ENCODE measurements at places on chromosomes 1 and 21. TPM values are rescaled to one million over a fixed set of nuclear protein-coding genes. Genes with fewer than 3 reads are reported as not detected.

RNF187 gene
- 36.9 TPM for total RNA-seq

LCE3D gene
- not detected for total RNA-seq

C1orf21 gene
- total RNA-seq: 115 TPM

KCND3 gene
- 0.94 TPM for total RNA-seq

NHLH1 gene
- total RNA-seq: 0.80 TPM

SERPINC1 gene
- not detected for total RNA-seq

ADORA3 gene
- 4.7 TPM for total RNA-seq

IFI16 gene
- total RNA-seq: 20.4 TPM

BEST4 gene
- 37.5 TPM for total RNA-seq

GRCh38 chr1:66400660-66401059 lies 133.3 kb upstream of the SGIP1 start:
- DNase-seq: no peak

- DNase-seq: no peak
These were observed 20.5 kb downstream of the SOX13 start for GRCh38 chr1:204093421-204093717.

GRCh38 chr21:19850157-19850556 lies 1148.1 kb upstream of the NCAM2 start:
- DNase-seq: no peak

DNA sequence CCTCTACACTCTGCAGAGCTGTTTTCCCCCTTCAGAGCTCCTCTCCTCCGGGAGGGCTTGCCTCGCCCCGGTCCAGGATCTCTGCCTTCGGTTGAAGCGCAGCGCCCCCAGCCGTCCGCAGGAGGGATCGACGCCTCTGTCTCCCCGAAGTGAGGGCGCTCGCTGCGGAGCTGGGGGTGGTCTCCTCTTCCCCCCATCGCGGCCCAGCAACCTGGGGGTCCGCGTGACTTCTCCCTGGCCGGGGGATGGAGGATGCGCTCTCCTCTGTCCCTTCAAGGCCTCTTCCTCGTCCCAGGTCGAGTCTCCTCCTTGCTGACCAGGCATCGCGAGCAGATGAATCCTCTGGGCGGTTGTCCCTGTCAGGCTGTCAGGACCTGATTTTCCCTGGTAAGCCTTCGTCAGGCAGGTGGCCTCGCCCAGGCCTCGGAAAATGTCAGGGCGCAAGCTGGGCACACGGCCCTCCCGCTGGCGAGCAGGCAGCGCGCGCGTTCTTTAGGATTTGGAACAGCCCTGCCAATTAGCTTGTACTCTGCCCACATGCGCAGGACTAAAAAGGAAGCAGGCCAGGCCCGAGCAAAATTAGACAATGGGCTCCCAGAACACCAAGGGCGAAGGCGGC lies 90.5 kb downstream of the EDEM3 start:
- peak; percentile 85 for DNase-seq

DNA sequence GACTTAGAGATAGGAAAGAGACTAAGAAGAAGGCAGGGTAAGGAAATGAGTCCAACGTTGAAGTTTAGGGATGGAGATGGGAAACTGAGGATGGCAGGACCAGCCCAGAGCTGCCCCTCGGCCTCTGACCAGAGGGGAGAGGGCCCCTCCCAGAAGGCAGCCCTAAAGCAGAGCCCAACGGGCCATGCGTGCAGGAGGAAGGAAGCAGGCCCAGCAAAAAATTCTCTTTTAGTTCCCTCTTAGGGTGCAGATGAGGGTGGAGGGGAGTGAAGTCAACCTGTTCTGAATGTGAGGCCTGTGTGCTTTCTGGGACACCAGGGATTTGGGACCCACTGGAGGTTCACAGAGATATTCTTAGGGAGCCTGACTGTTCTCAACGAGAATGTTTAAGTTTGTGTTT lies 225.4 kb downstream of the RHOU start:
- DNase-seq: no peak

DNA sequence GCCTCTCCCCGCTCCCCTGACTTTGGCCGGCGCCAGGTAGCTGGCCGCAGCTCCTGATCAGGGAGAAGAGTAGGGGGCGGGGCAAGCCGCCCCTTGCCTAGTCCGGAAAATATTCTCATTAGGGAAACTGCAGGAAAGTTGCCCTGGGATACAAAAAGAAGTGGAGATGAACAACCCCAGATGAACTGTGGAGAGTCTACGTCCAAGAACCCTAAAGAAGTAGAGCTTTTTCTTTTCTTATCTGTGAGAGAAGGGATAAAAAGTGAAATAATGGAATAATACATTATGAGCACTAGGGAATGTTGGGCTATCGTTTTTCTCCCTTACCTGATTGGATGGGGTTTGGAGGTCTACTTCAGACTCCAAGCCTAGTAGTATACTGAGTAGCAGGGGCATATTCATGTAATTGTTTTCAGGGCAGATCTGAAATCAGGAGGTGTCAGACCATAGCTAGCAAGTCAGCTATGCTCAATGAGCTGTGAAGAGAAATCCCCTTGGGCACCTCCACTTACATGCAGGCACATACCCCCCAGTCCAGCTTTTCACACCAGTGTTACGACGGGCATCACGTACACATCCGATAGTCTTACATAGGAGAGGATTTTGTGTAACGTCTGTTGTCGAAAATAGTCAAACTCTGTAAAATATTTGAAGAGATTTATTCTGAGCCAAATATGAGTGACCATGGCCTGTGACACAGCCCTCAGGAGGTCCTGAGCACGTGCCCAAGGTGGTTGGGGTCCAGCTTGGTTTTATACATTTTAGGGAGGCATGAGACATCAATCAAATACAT lies 1.7 kb upstream of the DUSP10 start:
- DNase-seq: no peak

GRCh38 chr1:116671072-116671760 lies 3.7 kb upstream of the IGSF3 start:
- DNase-seq: no peak

- no peak for DNase-seq
These were observed 336.4 kb downstream of the CAMTA1 start for GRCh38 chr1:7121622-7121988.

- DNase-seq: peak; percentile 33
These were observed 52.8 kb upstream of the EDN2 start for GRCh38 chr1:41537251-41537650.

DNA sequence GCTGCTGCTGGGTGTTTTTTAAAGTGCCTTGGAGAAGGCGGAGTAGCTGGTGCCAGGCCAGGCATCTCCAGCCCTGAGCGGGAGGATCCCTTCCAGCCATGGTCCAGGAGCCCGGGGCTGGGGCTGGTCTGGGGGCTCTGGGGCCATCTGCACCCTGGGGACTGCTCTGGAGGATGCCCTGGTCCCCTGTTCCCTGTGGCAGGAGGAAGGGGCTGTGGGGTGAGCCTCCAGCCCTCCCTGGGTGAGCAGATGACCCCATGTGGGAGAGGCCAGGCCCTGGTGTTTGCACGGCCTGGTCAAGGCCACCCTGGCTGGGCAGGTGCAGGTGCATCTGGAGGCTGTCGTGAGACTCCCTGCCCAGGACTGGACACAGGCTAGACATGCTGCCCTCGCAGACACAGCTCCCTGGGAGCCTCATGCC lies 56.7 kb downstream of the SLX9 start:
- DNase-seq: no peak

DNA sequence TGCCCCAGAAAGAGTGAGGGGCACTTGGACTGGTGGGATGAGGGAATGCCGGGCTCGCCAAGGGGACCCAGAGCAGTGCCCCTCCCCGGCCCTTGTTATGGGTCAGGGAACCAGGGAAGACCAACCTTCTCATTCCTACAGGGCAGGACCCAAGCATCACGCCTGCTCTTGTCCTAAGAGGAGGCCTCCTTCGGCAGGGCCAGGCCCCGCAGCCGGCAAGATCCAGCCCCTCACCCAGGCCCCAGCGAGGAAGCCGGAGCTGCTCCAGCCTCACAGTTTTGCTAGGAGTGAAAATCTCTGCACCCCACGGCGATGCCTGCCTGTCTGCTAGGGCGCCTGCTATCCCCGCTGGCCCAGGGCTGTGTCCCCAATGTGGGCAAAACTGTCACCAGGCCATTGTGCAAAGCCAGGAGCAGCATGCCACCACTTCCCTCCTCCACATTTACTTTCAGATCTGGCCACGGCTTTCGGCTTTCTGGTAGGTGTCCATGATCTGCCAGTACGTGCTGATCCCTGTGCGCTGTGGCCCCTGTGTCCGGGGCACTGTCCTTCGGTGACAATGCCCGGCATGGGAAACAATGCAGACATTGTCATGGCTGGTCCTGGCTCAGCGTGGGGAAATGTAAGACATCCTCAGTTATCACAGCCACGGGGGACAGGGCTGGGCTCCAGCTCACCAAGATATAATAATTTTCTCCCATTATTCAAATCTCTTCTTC lies 9.6 kb downstream of the ACTRT2 start:
- peak; percentile 43 for DNase-seq

GRCh38 chr21:42218836-42219605 lies at the start of gene ABCG1:
Gene ABCG1, plus strand, starts transcription at chr21:42219140. Its CDS starts 123 bp downstream, at chr21:42219263.
- peak; percentile 75 for DNase-seq

GRCh38 chr1:156356262-156356874 lies 12.6 kb upstream of the RHBG start:
- DNase-seq: no peak

DNA sequence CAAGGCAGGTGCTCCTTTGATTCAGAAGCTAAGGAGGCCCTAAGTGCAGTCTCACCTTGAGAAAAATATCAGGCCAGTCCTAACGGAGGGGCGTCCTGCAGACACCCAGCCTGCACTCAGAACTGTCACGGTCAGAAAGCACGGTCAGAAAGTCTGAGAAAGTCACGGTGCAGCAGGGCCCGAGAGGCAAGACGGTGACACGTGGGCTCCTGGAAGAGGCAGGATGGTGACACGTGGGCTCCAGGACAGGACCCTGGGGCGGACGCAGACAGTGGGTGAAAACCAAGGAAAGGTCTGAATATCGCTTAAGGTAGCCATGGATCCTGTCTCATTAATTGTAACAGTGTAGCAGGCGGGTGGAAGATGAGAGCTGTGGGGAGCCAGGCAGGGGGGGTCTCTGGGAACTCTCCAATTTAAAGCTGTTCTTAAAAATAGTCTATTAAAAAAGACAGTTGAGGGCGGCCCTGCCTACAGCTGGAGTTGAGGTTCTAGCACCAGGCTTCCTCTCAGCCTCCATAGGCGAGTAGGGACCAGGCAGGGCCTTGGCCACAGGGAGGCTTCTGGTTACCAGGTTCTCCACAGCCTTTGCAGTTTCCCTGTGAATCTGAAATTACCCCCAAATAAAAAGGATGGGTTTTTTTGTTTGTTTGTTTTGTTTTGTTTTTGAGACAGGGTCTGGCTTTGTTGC lies 65.2 kb downstream of the FAAP20 start:
- DNase-seq: no peak

GRCh38 chr1:112707221-112708001 lies 484 bp upstream of the RHOC start:
- DNase-seq: peak; percentile 94

DNA sequence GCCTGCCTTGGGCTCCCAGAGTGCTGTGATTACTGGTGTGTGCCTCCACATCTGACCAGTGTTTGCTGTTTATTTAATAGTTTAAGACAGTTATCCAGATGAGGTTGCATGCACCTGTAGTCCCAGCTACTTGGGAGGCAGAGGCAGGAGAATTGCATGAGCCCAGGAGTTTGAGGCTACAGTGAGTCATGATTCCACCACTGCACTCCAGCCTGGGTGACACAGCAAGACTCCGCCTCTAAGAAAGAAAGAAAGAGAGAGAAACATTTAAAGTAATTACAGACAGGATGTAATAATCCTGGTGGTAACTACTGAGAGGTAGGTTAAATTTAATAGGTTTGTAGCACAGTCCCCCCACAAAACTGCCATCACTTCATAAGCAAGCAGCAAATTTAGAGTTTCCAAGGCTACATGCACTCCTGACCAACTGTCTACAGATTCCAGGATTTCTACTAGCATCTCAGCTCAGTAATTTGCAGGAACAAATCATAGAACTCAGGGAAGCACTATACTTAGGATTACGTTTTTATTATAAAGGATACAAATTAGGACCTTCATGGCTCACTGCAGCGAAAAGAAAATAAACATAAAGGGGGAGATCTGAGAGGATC lies 89.6 kb downstream of the PKN2 start:
- no peak for DNase-seq

DNA sequence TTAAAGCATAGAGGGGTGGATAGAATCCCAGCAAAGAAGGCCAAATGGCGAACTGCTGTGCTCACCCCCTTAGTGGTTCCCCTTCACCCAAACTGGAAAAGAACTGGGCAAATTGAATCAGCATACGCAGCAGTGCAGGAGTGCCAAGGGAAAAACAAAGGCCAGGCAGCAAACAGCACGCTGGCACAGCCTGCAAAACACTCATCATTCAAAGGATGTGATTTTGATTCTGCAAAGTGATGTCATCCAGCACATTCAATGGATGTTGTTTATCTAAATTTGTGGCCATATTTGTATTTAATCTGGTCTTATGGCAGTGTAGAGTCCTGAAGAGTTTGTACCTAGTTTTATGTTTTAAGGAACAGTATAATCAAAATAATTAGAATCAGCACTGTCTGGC lies 71.8 kb upstream of the ECE1 start:
- DNase-seq: no peak

GRCh38 chr1:162145280-162145965 lies 75.9 kb downstream of the NOS1AP start:
- no peak for DNase-seq

DNA sequence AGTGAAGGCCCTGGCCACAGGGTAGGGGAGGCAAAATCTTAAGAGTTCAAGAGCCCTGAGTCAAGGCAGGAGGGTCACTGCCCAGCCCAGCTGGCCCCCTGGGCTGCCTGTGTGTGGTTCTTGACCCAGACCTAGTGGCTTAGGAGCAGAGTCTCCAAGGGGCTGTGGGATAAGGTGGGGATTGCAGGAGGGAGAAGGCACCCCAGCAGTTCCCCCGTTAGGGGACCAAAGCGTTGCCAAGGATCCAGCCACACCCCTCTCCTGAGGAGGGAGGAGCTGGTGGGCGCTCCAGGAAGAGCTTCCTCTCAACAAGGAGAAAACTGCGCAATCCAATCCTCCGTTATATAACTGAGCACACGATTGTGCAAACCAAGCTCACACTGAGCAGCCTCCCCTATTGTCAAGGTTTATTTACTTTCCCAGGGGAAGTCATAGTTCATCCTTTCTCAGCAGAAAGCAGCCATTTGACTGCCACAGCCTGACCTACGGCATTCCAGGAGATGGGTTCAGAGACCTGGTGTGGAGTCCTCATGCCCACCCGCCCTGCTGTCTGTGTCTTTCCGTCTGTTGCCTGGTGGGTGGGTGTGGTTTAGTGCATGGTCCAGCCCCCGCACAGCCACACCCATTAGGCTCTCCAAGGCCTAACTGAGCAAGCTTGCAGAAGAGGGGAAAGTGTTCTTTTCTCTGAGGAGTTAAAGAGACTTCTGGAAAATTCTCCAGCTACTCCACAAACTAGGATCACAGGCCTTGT lies 3.5 kb downstream of the EPHX1 start:
- DNase-seq: peak; percentile 22

DNA sequence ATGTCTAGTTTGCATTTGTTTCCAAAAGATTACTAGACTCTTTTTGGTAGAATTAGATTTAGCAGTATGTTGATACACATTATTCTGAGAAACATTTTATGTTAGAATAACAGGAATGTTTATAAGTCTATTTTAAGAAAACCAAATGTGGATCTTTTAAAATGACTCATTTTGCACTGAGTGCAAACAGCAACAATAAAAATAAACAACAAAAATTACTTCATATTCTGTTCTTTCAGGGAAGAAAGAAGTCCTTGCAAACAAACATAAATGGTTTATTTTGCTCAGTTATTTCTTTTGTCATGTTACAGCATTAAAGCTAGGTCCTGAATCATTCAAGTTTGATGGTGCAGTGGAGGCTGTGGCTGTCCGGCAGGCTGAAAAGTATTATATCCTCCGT lies 106.8 kb upstream of the TENT5C start:
- DNase-seq: no peak

All from Peyer's patch (tissue), 4 donors.